ENCODE measurements at places on chromosomes 7 and 10.

GRCh38 chr7:100835903-100836811 is 8.8 kb upstream of the EPHB4 start:
- peak; percentile 7 for DNase-seq

GRCh38 chr7:152076324-152076821 is 50.9 kb downstream of the GALNT11 start:
- no peak for DNase-seq

- DNase-seq: no peak
Measured at GRCh38 chr7:136104269-136104603, 127.1 kb upstream of the MTPN start.

- peak; percentile 79 for DNase-seq
Measured at GRCh38 chr7:47571331-47572093, 10.4 kb downstream of the TNS3 start.

DNA sequence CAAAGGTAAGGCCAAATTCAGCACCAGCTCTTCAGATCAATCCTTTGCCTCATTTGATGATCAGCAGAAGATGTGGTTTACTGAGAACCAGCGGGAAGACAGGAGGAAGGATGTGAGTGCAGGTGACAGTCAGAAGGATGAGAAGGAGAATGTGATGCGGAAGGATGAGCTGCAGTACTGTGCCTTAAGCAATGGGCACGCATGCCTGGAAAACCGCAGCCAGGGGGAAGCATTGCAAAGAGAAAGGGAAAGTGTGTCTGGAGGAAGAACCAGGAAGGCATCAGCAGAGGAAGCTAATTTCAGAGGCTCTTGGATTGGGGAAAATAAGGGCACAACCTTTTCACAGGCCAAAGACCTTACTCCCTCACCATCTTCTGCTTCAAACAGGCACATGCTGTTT is 25.7 kb downstream of the C10orf71 start:
- DNase-seq: no peak

DNA sequence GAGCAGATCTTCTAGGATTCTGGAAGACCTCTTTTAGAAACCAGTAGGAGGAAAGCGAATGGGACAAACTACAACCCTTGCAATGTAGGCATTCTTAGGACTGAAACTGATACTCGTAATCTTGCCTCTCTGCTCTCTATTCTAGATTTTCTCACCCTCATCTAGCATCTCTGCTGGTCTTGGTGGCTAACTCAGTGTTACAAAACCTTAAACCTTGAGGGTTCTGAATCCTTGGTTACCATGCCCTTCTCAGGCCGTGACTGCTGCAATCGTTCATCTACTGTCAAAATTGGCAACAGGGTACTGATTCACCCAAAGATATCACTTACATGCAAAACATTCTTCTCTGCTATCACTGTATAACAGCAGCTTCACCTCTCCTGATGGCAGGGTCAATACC is 55.2 kb downstream of the SAMD9 start:
- no peak for DNase-seq

- DNase-seq: no peak
Measured at GRCh38 chr10:36712695-36713094, 412.7 kb upstream of the ANKRD30A start.

GRCh38 chr7:91230503-91230902 is 33.7 kb upstream of the FZD1 start:
- no peak for DNase-seq

- DNase-seq: no peak
Measured at GRCh38 chr10:114431414-114432135, 27.3 kb upstream of the AFAP1L2 start.

- no peak for DNase-seq
Measured at GRCh38 chr7:150356265-150356897, 12.2 kb upstream of the REPIN1 start.

- no peak for DNase-seq
Measured at GRCh38 chr7:90828601-90829000, 232.5 kb downstream of the CDK14 start.

- DNase-seq: no peak
Measured at GRCh38 chr7:116572036-116572435, 47.2 kb downstream of the CAV1 start.

DNA sequence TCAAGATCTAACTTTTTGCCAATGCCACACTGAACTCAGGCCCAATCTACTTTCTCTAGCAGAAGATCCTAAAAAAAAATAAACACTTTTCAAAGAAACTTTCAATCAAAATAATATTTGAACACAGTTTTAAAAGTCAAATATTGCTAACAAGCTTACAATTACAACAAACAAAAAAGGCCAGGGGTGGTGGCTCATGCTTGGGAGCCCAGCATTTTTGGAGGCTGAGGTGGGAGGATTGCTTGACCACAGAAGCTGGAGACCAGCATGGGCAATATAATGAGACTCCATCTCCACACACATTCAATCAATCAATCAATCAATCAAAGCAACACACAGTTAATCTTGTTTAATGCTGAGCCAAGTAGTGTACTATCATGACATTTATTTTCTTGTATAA is 149.2 kb downstream of the CYP26A1 start:
- DNase-seq: no peak

DNA sequence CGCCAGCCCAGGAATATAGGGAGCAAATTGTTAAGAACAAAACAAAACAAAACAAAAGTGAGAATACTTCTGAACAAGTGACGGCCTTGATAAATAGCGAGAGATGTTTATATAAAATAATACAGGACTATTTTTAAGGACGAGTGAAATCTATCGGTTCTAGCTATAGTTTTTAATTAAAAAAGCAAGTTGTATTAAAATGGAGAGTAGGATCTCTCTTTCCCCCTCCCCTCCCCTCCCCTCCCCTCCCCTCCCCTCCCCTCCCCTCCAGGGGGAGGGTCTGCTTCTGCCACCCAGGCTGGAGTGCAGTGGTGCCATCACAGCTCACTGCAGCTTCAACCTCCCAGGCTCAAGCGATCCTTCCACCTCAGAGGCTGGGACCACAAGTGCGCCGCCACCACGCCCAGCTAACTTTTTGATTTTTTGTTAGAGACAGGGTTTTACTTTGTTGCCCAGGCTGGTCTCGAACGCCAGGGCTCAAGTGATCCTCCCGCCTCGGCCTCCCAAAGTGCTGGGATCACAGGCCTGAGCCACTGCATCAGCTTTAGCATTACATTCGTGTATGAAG is 440 bp upstream of the TCAF1 start:
- DNase-seq: no peak

- DNase-seq: no peak
Measured at GRCh38 chr10:69406816-69407580, 9.7 kb downstream of the TACR2 start.

DNA sequence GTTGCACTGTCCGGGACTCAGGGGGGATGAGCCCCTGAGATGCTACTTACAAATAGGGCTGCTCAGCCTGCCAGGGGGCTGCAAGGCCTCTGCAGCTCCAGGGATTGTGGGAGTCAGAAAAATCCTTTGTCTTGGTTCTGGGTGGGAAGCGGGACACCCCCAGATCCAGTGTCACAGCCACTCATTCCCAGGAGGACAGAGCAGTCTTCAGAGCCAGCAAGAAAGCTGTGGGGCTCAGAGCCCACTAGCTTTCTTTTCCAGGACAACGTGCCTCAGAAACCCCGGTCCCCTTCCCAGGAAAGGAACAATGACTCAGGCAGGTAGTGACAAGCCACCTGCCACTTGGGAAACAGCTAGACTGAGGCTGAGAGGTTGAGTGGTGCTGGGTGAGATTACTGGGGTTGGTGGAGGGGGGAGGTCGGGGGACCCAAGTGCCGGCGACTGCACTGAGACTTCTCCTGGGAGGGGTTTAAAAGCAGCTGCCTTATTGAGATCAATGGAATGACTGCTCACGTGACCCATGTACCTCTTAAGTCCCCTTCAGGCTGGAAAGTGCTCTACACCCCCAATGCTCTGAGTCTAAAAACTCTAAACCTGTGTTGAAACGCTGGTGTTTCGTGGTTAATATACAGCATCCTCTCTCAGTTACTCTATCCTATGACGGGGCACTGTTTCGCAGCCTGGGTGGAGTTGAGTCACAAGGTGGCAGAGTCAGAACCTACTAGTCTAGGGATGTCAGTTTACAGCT is 123.6 kb downstream of the UBE2H start:
- DNase-seq: no peak

DNA sequence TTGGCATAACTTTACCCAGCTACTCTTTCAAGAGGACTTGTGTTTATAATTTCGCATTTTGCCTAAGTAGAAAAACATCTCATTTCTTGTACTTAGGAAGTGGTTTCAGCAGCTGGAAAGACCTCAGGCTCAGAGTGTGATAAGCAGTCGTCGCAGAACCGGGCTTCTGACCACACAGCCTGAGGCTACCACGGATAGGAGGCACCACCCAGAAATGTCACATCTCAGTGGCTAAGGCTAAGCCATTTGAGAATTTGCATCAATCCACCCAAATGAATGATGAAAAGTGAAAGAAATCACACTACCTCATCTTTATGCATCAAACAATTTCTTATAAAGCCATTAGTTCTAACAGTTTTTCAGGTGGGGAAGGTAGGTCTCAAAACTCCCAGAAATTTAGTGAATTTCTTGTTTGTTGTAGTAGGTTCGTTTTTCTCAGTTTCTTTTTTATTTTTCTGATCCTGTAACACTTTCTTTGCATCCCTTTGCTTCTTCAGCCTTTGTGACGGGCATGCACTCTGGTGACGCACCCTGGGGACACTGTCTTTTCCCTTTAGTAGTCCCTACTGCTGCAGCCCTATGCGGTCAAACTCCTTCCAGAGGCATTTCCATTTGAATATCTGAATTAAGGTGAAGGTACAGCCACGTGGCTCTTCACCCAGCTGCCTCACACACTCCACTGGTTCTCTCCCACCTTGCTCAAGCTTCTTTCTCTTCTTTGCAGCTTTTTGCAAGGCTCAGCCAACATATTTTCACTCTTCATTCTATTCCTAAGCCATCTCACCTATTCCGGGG is 68.5 kb downstream of the MAP3K8 start:
- no peak for DNase-seq

DNA sequence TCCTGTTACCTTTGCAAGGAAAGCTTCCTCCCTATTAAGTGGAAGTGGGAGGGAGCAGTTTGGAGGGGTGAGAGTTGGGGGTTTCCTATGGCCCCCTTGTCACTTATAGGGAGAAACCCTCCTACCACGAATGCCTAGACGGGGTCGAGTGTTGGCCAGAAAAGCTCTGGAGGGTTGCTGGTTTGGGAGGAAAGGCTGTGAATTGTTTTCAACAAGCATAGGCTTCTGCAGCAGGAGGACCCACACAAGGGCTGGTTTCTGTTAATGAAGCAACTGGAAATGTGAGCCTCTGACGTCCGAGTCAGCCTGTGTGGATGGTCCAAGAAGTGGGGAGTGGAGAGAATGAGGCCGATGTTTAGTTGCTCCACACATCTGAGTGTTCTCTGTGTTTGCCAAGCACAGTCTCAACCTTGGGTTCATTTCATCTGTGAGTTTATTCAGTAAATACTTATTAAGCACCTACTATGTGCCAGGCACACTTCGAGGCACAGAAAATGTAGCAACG is 37.3 kb upstream of the LEP start:
- DNase-seq: no peak

DNA sequence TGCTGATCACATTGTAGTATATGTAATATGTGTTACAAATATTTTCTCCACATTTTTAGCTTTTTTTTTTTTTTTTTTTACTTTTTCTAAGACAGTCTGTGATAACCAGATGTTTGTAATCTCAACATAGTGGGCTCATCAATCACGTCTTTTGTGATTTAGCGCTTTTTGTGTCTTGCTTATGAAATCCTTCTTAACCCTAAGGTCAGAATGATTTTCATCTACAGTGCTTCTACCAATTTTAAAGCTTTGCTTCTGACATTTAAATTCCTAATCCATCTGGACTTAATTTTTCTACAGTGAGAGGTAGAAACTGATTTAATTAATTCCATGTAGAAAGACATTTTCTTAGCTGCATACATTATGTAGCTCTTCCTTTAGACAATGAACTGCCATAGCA is 626.4 kb downstream of the TNS3 start:
- no peak for DNase-seq

- DNase-seq: no peak
Measured at GRCh38 chr10:110973400-110973799, 54.0 kb downstream of the SHOC2 start.

DNA sequence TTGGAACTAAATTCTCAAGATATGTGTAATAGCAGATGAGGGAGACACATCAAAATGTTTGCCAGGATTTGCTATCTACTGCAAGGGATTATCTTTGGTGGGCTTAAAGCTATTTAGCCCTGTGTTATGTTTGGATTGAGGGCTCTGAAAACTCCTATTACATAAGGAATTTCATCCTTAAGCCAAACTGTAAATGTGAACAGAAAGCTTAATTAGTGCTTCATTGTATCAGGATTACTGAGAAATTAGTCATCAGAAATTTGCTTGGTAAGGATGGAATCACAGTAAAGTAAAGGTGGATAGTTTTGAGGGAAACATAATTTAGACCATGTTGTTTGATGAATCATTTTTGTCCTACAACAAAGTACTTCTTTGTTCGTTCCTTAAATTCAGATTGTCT is 8.3 kb downstream of the ANKRD7 start:
- no peak for DNase-seq

GRCh38 chr10:120600871-120601649 is 144.0 kb downstream of the PLPP4 start:
- DNase-seq: no peak

GRCh38 chr10:43120116-43120928 is 17.9 kb upstream of the CSGALNACT2 start:
- no peak for DNase-seq

- no peak for DNase-seq
Measured at GRCh38 chr7:127760436-127761031, 108.5 kb downstream of the SND1 start.

GRCh38 chr10:11755512-11756263 is 13.5 kb downstream of the ECHDC3 start:
- no peak for DNase-seq

- DNase-seq: no peak
Measured at GRCh38 chr7:13894377-13894776, 95.1 kb downstream of the ETV1 start.

Data from AG08396 (cell line).